ENCODE measurements at places on chromosomes 6 and 20.

DNA sequence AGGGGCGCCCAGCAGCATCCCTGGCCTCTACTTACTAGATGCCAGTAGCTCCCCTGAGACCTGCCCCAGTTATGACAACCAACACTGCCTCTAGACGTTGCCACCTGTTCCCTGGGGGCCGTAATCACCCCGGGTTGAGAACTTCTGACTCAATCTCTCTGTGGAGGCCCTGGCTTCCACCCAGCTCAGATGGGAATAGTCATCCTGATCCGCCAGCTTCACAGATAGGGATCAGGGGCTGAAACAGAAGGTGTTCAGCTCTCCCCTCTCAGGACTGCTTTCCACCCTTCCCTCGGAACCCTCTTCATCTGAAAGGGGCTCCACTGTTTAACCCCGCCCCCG lies 3.3 kb downstream of the CAPN11 start:
- DNase-seq, result no peak

GRCh38 chr6:25035512-25036435 lies 100.0 kb upstream of the RIPOR2 start:
- no peak for DNase-seq

- DNase-seq, result no peak
These were observed 1207.2 kb upstream of the CITED2 start for GRCh38 chr6:140581601-140582000.

GRCh38 chr6:44723439-44724197 lies 336.1 kb downstream of the CDC5L start:
- DNase-seq, result no peak

GRCh38 chr6:165146456-165146855 lies 162.9 kb downstream of the C6orf118 start:
- DNase-seq, result no peak

GRCh38 chr6:31877125-31877650 lies 1.6 kb downstream of the SLC44A4 start:
- DNase-seq, result no peak

GRCh38 chr6:53524455-53524815 lies 20.5 kb downstream of the GCLC start:
- no peak for DNase-seq

DNA sequence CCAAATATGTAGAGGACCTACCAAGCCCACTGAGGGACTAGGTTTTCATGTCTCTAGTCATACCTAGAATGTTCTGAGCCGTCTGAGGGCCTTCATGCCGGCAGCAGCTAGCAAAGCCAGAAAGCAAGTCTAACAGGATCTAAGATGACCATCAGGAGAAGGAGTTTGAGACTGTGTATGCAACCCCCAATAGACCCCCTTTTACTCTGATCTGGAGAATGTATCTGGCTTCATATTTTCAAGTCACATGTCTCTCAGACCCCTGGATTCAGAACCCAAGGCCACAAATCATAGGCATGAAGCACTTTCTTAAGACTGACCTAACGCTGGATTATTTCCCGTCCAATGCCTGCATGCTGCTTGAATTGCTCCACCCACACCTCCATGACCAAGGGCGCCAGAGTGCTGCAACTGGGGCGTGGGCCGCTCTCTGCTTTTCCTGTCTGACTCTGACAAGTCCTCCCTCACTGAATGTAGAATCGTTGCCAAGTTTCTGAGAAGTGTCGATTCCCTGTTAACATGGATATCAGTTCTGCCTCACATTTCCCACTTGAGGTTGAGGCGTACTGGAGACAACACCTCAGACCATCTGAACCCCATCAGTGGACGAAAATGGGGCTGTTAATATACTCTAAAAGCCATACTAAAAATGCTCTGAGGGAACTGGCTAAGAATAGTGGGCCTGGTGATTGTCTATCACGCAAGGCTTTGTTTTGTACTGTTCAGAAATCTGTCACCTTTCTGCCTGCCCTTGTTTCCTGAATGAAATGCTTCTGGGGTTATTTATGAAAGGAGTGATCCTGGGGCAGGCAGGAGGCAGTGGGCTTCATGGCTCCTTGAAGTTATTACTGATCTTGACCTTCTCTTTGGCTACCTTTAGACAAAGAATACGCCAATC lies 23.9 kb upstream of the ASXL1 start:
- DNase-seq, result peak; percentile 41

DNA sequence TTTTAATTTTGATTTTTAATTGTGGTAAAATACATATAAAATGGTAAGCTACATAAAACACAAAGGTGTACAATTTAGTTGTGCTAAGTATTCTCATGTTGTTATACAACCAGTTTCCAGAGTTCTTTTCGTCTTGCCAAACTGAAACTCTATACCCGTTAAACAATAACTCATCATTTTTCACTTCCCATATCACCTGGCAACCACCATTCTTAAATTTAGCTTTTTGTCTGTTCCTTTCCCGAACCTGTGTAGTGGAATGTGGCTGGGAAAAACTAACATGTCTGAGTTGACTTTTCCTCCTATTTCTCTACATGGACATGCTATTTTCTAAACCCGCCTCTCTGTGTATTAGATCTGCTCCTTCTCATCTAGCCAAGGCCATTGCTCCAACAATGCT lies 27.6 kb downstream of the RPRD1B start:
- DNase-seq, result no peak

DNA sequence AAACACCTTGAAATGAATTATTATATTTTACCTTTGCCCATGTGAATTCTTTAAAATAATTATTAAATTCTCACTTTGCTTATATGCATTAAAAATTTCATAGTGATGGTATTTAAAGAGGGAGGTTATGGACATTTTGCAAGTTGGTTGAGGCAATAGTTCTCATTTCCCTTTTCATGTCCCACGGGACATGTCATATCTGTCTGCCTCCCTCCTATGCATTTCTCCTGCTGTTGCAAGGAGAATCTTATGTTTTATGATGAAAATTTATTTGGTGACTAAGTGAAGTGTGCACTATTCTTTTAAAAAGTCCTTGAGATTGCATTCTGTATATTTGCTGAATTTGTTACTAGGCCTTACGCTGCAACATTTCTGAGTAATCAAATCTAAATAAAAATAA lies 67.2 kb downstream of the UTRN start:
- no peak for DNase-seq

DNA sequence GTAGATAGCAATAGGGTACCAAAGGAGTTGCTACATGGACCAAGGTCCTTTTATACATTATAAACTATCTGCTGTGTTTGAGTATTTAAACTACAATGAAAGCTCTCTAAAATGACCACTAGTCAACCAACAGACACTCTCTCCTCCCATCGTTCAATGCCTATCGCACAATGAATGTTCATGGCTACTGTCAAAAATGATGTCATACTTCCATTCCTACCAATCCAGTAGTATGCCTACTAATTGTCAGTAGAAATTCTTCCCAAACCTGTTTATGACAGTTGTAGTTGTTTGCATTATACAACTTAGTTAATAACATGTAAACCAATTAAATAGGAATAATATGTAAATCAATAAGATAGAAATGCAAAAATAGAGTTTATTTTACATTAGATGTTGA lies 39.0 kb upstream of the VSX1 start:
- no peak for DNase-seq

DNA sequence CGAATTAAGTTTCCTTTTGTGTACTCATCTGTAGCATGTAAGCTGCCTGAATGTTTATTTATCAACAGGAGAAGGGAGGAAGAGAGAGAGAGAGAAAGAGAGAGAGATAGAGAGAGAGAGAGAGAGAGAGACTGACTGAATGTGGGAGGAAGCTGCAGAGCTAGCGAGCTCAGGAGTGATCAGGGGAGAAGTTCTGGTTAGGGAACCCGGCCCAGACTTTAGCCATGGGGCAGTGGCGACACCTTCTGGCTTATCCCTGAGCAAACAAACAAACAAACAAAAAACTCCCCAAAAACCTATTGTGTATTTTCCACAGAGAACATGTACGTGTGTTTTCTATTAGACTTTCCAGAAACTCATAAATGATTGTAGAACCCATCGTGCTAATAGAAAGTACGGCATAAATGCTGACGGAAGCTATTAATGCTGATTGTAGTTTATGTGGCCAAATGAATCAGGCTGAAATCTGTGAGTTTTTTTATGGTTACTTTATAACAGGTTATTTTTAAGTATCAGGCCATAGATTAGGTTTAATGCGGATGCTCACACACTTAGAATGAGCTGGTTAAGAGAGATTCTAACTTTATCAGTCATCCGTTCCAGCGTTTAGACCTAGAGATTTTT lies 92.8 kb downstream of the CLIC5 start:
- peak; percentile 31 for DNase-seq

- DNase-seq, result no peak
These were observed 205.7 kb upstream of the TCF21 start for GRCh38 chr6:133683308-133683580.

GRCh38 chr6:27854421-27854820 lies 57.8 kb downstream of the OR2B2 start:
- no peak for DNase-seq

DNA sequence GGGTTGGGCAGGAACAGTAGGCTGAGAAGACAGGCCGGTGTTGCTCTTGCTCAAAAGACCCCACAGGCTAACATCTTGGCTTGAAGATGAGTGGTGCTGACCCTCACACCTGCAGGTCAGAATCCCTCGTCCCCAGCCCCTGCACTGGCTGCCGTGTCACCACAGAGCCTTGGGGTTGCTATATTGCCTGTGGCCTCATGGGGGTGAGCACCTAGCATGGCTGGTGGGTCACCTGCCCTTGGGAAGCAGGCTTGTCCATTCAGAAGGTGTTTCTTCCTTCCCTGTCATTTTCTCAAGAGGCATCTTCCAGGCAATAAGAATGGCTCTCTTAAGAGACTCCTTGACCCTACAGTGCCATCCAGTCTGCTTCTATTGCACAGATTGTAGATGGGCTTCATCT lies 7.7 kb downstream of the SLC22A16 start:
- DNase-seq, result no peak

GRCh38 chr20:23200914-23201313 lies 114.8 kb upstream of the CD93 start:
- DNase-seq, result no peak

DNA sequence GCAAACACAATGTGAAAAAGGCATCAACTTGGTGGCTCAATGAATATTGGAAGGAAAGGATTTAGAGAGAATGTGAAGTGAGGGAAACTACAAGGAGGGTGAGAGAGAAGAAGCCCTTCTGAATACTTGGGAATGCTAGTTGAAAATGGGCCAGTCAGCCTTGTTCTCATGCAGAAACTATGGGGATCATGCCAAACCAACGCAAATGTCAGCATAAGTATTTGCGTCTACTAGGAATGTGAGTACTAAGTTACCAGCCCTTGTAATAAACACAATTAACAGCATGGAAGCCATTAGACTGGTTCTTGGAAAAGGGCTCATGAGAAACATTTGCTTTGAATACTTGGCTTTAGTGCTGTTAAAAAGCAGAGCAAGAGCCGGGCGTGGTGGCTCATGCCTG lies 54.9 kb upstream of the AIG1 start:
- DNase-seq, result no peak

DNA sequence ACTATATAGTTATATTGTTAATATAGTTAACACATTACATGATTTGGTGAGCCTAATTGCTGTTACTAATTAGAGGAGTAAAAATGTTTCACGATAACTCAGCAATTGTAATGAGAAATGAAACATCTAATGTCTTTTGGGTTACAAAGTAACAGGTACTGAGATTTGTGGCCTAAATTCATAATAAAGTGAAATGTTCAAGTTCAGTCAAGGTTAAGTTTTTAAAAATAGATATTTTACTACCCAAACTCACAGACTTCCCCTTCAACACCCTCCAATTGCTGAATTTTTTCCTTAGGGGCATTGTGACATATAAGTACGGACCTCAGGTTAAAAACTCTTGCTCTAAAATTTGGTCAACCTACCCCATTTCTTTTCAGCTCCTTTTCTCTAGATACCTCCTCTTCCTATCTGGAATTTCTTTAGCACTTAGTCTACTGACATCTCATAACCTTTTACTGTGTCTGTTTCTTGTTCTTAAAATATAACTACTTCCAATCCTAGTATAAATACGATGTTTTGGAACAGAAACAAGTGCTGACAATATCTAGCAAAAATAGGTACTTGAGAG lies 112.3 kb upstream of the PRSS16 start:
- DNase-seq, result no peak

DNA sequence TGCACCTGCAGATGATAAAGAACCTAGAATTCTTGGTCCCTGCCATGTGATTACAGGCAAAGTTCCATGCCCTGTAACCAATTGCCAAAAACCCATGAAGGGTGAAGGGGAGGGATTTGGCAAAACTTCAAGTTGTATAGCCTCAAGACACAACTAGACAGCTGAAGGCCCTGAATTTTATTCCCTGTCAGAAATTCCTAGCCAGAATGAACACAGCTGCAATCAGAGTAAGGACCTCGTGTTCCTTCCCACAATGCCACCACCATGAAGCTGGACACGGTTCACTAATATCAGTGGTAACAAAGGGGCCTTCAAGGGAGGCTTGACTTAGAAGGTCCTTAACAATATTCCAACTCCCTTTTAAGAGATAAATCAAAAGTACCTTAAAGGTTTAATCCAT lies 22.5 kb upstream of the IRAK1BP1 start:
- no peak for DNase-seq

DNA sequence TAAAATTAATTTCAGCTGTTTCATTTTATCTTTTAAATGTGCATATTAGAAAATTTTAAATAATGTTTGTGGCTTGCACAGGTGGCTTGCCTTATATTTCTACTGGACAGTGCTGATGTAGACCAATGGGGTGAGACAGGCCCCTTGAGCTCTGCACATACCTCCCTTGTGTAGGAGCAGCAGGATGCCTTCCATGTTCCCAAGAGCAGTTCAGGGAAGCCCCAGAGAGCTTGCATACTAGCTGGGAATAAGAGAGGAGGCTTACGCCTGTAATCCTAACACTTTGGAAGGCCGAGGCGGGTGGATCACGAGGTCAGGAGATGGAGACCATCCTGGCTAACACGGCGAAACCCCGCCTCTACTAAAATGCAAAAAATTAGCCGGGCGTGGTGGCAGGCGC lies 61.4 kb downstream of the RFPL4B start:
- DNase-seq, result no peak

- DNase-seq, result no peak
These were observed 601.7 kb upstream of the GJE1 start for GRCh38 chr6:141531040-141531439.

DNA sequence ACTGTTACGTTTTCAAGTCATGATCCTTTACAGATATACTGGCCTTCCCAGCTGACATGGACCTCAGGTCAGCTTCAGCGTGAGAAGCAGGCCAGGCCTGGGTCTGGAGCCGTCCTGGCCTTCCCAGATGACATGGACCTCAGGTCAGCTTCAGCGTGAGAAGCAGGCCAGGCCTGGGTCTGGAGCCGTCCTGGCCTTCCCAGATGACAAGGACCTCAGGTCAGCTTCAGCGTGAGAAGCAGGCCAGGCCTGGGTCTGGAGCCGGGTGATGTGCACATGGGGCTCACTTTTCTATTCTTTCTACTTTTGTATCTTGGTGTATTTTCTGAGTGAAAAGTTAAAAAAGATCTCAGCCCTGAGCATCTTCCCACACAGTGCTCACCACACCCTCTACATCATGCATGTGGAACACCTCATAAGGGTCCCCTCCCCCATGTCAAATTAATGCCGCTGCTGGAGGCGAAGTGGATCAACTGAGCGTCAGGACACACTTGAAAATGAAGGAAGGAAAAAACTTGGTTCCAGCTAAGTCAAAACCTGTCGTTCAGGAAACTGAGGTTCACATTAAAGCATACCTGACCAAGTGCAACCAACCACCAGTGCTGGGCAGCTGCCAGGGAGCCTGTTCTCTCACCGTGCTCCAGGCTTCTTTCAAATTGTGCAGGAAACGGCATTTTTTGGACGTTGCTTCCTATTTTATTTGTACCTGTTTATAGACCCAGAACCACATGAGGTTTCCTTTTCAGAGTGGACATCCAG lies 32.2 kb downstream of the KIF25 start:
- DNase-seq, result no peak

Data from activated CD8-positive, alpha-beta memory T cell treated with anti-CD3 and anti-CD28 coated beads for 4 hours (primary cell).